ENCODE measurements at places on chromosomes 12 and 14.

DNA sequence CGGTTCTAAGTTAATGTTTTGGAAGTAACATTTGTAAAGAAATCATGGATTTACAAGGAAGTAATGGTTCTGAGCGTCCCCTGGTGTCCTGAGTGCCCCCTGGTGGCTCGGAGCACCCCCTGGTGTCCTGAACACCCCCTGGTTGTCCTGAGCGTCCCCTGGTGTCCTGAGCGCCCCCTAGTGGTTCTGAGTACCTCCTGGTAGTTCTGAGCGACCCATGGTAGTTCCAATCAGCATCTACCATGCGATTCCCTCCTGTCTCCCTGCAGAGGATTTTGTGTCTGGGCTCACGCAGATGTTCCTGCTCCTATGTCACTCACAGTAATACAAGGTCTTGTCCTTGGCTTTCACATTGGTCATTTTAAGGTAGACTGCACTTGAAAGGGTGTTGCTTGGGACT is 1352.9 kb downstream of the TMEM121 start:
- no peak for DNase-seq

GRCh38 chr12:62372825-62373224 is 93.8 kb upstream of the MON2 start:
- no peak for DNase-seq

- DNase-seq, result no peak
These were observed 18.6 kb downstream of the GPRC5A start for GRCh38 chr12:12909995-12910420.

- DNase-seq, result no peak
These were observed 173.3 kb upstream of the PARP11 start for GRCh38 chr12:4046495-4046840.

GRCh38 chr14:105023144-105023543 is 2.3 kb upstream of the CDCA4 start:
- DNase-seq, result no peak

- DNase-seq, result no peak
These were observed 84.7 kb downstream of the TSPAN9 start for GRCh38 chr12:3161861-3162260.

GRCh38 chr12:39592295-39592694 is 27.3 kb downstream of the ABCD2 start:
- no peak for DNase-seq

- no peak for DNase-seq
These were observed 55.4 kb downstream of the FAR2 start for GRCh38 chr12:29204521-29204920.

DNA sequence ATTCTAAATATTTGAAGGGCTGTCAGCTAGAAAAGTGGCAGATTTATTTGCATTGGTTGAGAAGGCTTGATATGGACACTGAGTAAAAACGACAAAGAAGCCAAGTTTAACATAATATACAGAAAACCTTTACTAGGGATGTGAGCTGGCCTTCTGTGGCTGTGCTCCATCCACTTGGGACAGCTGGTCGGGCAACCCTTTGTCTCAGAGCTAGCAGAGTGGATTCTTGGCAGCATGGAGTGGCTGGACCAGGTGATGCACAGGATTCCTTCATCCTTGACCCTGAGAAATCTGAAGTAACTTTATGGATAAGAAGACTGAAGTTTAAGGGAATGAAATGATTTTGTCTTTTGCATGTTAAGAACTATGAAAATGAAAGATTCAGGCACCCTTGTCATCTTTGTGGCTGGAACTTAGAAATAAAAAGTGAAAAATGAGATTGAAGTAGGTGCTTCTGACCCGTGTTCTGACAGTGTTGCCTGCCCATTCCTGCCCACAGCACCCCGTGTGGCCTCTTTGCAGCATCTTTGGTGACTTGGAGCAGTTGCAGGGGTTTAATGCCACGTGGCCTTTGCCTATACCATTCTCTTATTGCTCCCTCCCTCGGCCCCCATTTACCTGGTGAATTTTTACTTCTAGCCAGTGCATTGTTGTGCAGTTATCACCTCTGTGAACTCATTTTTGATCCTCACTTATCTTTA is 32.6 kb downstream of the PELI2 start:
- DNase-seq, result no peak

DNA sequence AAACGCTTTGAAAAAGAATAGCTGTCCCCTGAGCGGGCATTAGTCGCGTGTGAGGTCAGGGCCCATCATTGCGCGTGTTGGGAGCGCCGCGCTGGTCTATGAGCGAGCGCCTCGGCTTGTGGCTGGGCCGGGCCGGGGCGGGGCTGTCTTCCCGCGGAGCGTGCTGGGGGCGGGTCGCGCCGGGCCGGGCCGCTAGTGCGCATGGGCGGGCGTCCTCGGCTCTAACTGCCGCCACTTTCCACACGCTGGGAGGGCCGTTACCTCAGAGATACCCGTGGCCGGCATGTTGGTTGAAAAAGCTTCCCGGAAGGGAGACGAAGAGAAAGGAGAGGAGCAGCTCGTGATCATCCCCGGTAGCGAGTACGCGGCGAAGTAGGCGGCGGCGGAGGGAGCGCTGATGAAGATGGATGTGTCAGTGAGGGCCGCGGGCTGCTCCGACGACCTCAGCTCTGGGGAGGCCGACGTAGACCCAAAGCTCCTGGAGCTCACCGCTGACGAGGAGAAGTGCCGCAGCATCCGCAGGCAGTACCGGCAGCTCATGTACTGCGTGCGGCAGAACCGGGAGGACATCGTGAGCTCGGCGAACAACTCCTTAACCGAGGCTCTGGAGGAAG is at the start of gene EID3:
EID3 (plus strand) TSS at position 202 of the 614 bp plus-strand sequence; CDS start at position 398, 196 bp downstream.
- no peak for DNase-seq

DNA sequence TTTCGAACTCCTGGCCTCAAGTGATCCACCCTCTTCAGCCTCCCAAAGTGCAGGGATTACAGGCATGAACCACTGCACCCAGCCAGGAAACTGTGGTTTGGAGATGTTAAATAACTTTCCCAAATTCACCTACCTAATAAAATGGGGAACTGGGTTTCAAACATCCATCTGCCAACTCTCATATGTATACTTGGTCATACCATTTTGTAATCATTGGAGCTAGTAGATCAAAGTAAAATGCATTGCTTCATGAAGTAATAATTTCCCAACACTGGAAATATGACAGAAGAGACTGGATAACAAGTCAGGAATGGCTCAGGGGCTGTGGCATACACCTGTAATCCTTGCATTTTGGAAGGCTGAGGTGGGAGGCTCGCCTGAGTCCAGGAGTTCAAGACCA is 5.3 kb upstream of the HECTD1 start:
- DNase-seq, result no peak

- no peak for DNase-seq
These were observed 17.6 kb upstream of the RNASE1 start for GRCh38 chr14:20820063-20820904.

All from HFF-Myc (cell line).